ENCODE measurements at places on chromosomes 7 and 10. TPM values are rescaled to one million over a fixed set of nuclear protein-coding genes. Genes with fewer than 3 reads are reported as not detected.

Gene RNF148
- total RNA-seq: 4.4 TPM

Gene ZYX
- total RNA-seq: 78.3 TPM

Gene FGFR2
- total RNA-seq: 0.27 TPM

Gene ENTPD7
- 27.9 TPM for total RNA-seq

Gene AOAH
- not detected for total RNA-seq

Gene CRHR2
- total RNA-seq: not detected

Gene SMNDC1
- 16.4 TPM for total RNA-seq

Gene REEP3
- total RNA-seq: 81.6 TPM

Gene ST8SIA6
- 0.29 TPM for total RNA-seq

Gene PNLIPRP2
- total RNA-seq: not detected

Gene SORCS1
- total RNA-seq: not detected

Gene TCAF2
- 31.0 TPM for total RNA-seq

Gene HABP2
- total RNA-seq: not detected

Gene PRLHR
- not detected for total RNA-seq

Gene MACC1
- total RNA-seq: not detected

Gene EFCAB10
- total RNA-seq: not detected

Gene ZNF239
- 0.66 TPM for total RNA-seq

Gene CACNB2
- not detected for total RNA-seq

Gene NAMPT
- 347 TPM for total RNA-seq
